ENCODE measurements at places on chromosomes 7 and 10. TPM values are rescaled to one million over a fixed set of nuclear protein-coding genes. Genes with fewer than 3 reads are reported as not detected.

The VPS37D gene
- 1.7 TPM for total RNA-seq

The PEX1 gene
- total RNA-seq: 11.0 TPM

The SEMA3C gene
- total RNA-seq: 116 TPM

The ARHGAP22 gene
- 18.9 TPM for total RNA-seq

The PSD gene
- not detected for total RNA-seq

The ACSM6 gene
- not detected for total RNA-seq

The CACNA2D1 gene
- 8.3 TPM for total RNA-seq

The PPRC1 gene
- total RNA-seq: 14.7 TPM

The WEE2 gene
- not detected for total RNA-seq

The TRIM8 gene
- total RNA-seq: 58.1 TPM

The FAM221A gene
- total RNA-seq: 7.0 TPM

The ICA1 gene
- total RNA-seq: not detected

The MDFIC gene
- 19.1 TPM for total RNA-seq

The TACC2 gene
- 7.8 TPM for total RNA-seq

The DYDC1 gene
- not detected for total RNA-seq

The HOXA11 gene
- total RNA-seq: 1.1 TPM

The INPP5A gene
- total RNA-seq: 13.0 TPM

The PKD2L1 gene
- total RNA-seq: not detected

The PTPRZ1 gene
- total RNA-seq: not detected

The RASA4B gene
- total RNA-seq: 0.84 TPM

The AS3MT gene
- total RNA-seq: 0.12 TPM

The MALRD1 gene
- not detected for total RNA-seq

The NRP1 gene
- total RNA-seq: 106 TPM

The ENTPD1 gene
- 0.02 TPM for total RNA-seq

The PON1 gene
- not detected for total RNA-seq

The CTAGE4 gene
- total RNA-seq: 2.7 TPM

The H2BK1 gene
- total RNA-seq: not detected

The NANOS1 gene
- total RNA-seq: 3.2 TPM

The PTF1A gene
- not detected for total RNA-seq

The CYP3A7 gene
- not detected for total RNA-seq

The KMT2C gene
- total RNA-seq: 9.7 TPM

The HOXA9 gene
- total RNA-seq: 66.1 TPM

The CYP3A5 gene
- 0.05 TPM for total RNA-seq

The PDLIM1 gene
- 55.3 TPM for total RNA-seq

The FZD8 gene
- total RNA-seq: 5.1 TPM

The CPN1 gene
- not detected for total RNA-seq

The AOAH gene
- total RNA-seq: 2.6 TPM

The PDE6C gene
- not detected for total RNA-seq

The TCAF2 gene
- total RNA-seq: 3.9 TPM

The VAX1 gene
- total RNA-seq: not detected

The CPEB3 gene
- total RNA-seq: 0.86 TPM

The STRIP2 gene
- total RNA-seq: 12.1 TPM

The CHCHD1 gene
- 62.3 TPM for total RNA-seq

The TAS2R60 gene
- not detected for total RNA-seq

The PPP1R3A gene
- not detected for total RNA-seq

The ZNF425 gene
- 3.1 TPM for total RNA-seq

The GPR15LG gene
- total RNA-seq: not detected

The PDZD7 gene
- total RNA-seq: 0.27 TPM

The FAM237B gene
- total RNA-seq: not detected

The OR2A42 gene
- not detected for total RNA-seq

The SFXN2 gene
- 0.98 TPM for total RNA-seq

The PITRM1 gene
- 45.3 TPM for total RNA-seq

The CYP2C8 gene
- total RNA-seq: not detected

The WNT8B gene
- total RNA-seq: not detected

The IFIT1B gene
- 0.37 TPM for total RNA-seq

The ITIH2 gene
- not detected for total RNA-seq

Measured in M059J (cell line).